ENCODE measurements at places on chromosomes 4 and X.

GRCh38 chr4:112288455-112288854 is 2.8 kb upstream of the TIFA start:
- H3K27ac ChIP-seq, result no peak overlapping the region
- no peak overlapping the region for H3K4me3 ChIP-seq
- no peaks in the 10 kb centered on the region for H3K36me3 ChIP-seq

- H3K27me3 ChIP-seq, result no peaks in the 10 kb centered on the region
- no peak overlapping the region for H3K27ac ChIP-seq
- H3K4me1 ChIP-seq, result no peaks in the 10 kb centered on the region
These were observed 144.6 kb upstream of the ARHGEF9 start for GRCh38 chrX:63929608-63930007.

DNA sequence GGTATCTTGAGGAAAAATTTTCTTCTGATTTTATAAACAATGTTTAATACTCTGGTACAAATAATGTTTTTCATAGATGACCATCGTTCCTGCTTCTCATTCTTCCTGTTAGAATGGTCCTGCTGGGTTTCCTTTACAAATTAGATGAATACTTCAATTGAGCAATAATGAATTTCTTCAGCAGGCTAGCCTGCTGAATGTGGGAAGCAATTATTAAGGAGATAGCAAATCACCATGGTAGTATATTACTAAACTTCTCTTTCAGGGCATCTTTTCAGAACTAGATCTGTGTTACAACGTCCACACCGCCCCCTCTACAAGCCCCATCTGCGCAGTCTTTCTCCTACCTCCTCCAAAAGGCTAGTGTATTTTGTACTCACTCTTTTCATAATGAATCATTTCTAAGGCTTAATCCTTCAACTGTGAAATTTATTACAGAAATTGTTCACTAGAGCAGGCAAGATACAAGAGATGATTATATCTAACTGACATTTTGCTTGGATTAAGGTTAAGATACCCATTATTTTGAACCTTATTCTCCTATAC is 38.4 kb downstream of the GPRIN3 start:
- DNase-seq, result no peak
- H3K27me3 ChIP-seq, result no peaks in the 10 kb centered on the region
- no peaks in the 10 kb centered on the region for H3K36me3 ChIP-seq
- no peak overlapping the region for H3K27ac ChIP-seq

GRCh38 chr4:71468116-71468710 is 129.4 kb downstream of the SLC4A4 start:
- DNase-seq, result no peak
- H3K27me3 ChIP-seq, result no peaks in the 10 kb centered on the region

DNA sequence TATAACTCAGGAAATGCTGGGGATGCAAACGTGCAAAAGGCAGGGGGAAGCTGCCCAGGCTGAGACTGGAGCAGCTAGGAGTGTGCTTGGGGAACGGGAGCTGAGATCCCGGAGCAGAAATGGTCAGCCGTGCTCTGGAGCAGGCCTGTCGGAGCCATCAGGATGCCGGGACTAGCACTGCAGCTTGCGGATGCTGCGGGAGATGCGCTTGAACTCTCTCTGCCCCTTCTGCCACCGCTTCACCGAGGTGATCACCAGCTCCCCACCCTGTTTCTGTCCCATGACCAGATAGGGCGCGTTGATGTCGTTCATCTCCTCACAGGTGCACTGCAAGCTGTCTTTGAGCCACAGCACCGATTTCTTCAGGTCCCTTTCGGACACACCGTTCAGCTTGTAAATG is 7.6 kb downstream of the SFRP2 start:
- peaks cover 40% of the 10 kb centered on the region for H3K4me1 ChIP-seq
- no peak overlapping the region for H3K4me3 ChIP-seq
- no peaks in the 10 kb centered on the region for H3K27me3 ChIP-seq
- no peaks in the 10 kb centered on the region for H3K36me3 ChIP-seq
- H3K27ac ChIP-seq, result no peak overlapping the region

DNA sequence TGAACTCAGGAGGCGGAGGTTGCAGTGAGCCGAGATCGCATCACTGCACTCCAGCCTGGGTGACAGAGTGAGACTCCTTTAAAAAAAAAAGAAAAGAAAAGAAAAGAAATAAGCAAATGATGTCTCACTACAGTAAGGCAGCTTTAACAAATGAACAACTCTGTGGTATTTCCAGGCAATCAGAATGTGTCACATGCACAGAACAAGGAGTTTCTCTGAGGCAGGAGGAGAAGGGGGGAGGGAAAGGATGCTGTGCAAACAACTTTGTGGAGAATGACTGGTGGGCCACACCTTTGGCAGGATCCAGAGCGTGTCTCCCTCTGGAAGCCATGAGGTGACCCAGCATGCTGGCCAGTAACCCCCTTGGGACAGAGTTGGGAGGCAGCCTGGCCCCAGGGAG is 57.6 kb downstream of the RAI2 start:
- peaks cover 2% of the 10 kb centered on the region for H3K36me3 ChIP-seq
- peaks cover 7% of the 10 kb centered on the region for H3K27me3 ChIP-seq
- H3K4me1 ChIP-seq, result no peaks in the 10 kb centered on the region
- no peak overlapping the region for H3K4me3 ChIP-seq

- no peak for DNase-seq
- H3K27me3 ChIP-seq, result no peaks in the 10 kb centered on the region
- no peak overlapping the region for H3K4me3 ChIP-seq
- H3K27ac ChIP-seq, result no peak overlapping the region
These were observed 2725.5 kb downstream of the ARAP2 start for GRCh38 chr4:33518856-33519255.

DNA sequence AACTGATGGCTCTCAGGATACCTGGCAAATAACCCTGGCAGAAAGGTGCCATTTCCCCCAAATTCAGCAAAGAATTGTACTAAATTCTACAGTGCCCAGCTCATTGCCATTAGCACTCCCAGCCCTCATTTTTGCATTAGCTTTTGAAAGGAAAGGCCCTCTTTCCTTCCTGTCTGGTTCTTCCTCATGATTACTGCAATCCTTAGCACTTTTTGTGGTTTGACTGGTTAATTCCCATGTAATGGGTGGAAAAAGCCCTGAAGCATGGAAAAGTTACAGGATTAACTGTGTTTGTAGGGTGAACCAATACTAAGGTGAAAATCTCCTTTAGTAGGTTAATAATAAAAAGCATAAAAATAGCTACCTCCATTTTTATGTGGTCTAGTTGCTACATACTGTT is 139.5 kb downstream of the NPNT start:
- no peaks in the 10 kb centered on the region for H3K36me3 ChIP-seq
- H3K27me3 ChIP-seq, result no peaks in the 10 kb centered on the region
- no peak overlapping the region for H3K4me3 ChIP-seq

GRCh38 chrX:5646818-5647217 is 581.8 kb downstream of the NLGN4X start:
- no peaks in the 10 kb centered on the region for H3K4me1 ChIP-seq
- DNase-seq, result no peak
- H3K4me3 ChIP-seq, result no peak overlapping the region
- no peaks in the 10 kb centered on the region for H3K36me3 ChIP-seq
- H3K27ac ChIP-seq, result no peak overlapping the region
- peaks cover 3% of the 10 kb centered on the region for H3K27me3 ChIP-seq

- H3K27ac ChIP-seq, result no peak overlapping the region
- DNase-seq, result no peak
- H3K36me3 ChIP-seq, result no peaks in the 10 kb centered on the region
- H3K4me3 ChIP-seq, result no peak overlapping the region
- H3K4me1 ChIP-seq, result no peaks in the 10 kb centered on the region
- H3K27me3 ChIP-seq, result no peaks in the 10 kb centered on the region
These were observed 270.7 kb downstream of the GRXCR1 start for GRCh38 chr4:43163101-43163792.

Data from lung (tissue), 17 donors.